ENCODE measurements at places on chromosomes 1 and 21. TPM values are rescaled to one million over a fixed set of nuclear protein-coding genes. Genes with fewer than 3 reads are reported as not detected.
A peak's percentile ranks its signal among the peaks of the same experiment; 100 is the strongest.

The ZBTB8B gene
- total RNA-seq: 0.03 TPM

The SLFNL1 gene
- total RNA-seq: 0.24 TPM

The DPM3 gene
- 53.1 TPM for total RNA-seq

DNA sequence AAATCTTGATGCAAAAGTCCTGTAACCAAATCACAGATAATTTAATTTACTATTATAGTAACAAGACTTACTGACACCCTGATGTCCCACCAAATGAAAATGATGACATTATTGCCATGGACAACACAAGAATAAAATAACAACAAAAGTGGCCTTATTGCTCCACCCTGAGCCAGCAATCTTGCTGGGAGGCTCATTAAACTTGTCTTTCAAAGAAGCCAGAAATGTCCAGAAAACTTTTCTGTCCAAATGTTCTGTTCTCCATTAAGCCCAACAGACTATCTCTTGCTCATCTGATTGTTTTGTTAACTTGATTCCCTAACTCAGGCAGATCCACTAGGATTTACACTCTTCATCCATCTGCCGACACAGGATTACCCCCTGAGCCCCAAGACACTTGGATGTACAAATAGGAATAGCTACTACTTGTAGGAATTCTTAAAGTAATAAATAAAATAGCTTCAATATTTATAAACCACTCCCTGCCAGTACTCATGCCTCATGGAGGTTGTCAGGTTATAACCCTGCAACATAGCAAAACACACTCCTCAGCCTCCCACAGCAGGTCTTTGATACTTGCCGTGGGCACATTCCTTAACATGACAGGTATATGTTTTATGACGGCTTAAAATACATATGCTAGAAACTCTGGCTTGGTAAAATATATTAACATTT, 84.9 kb downstream of the PTPN14 start:
- H3K4me1 ChIP-seq: no peaks in the 10 kb centered on the region
- no peak overlapping the region for H3K27ac ChIP-seq
- H3K27me3 ChIP-seq: no peaks in the 10 kb centered on the region
- no peak overlapping the region for H3K4me3 ChIP-seq
- no peaks in the 10 kb centered on the region for H3K36me3 ChIP-seq
- no peak for DNase-seq

- H3K27me3 ChIP-seq: no peaks in the 10 kb centered on the region
- no peak overlapping the region for H3K4me3 ChIP-seq
- H3K27ac ChIP-seq: no peak overlapping the region
- H3K36me3 ChIP-seq: no peaks in the 10 kb centered on the region
Observed at GRCh38 chr1:233664253-233664652, 50.3 kb downstream of the KCNK1 start.

DNA sequence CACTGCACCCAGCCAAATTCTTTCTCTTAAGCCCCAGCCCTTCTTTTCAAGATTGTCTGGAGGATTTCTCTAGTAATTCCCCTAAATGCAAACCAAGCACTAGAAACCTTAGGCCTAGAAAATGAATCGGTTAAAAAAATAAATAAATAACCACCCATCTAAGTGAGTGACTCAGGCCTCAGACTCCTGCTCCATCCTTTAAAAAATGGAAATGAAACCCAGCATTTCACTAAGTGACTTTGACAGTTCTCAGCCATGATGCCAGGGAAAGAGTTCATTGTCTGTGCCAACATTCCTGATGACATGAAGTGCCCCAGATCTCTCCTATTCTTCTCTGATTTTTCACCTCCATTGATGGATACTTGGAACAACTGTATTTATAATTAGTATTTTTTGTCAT, 415.2 kb upstream of the DAB1 start:
- DNase-seq: no peak
- no peaks in the 10 kb centered on the region for H3K27me3 ChIP-seq
- H3K36me3 ChIP-seq: no peaks in the 10 kb centered on the region
- H3K27ac ChIP-seq: no peak overlapping the region
- H3K4me3 ChIP-seq: no peak overlapping the region

- H3K27me3 ChIP-seq: no peaks in the 10 kb centered on the region
- H3K4me1 ChIP-seq: no peaks in the 10 kb centered on the region
- H3K4me3 ChIP-seq: no peak overlapping the region
- peaks cover 12% of the 10 kb centered on the region for H3K36me3 ChIP-seq
Observed at GRCh38 chr1:12031039-12031980, 12.0 kb downstream of the MIIP start.

DNA sequence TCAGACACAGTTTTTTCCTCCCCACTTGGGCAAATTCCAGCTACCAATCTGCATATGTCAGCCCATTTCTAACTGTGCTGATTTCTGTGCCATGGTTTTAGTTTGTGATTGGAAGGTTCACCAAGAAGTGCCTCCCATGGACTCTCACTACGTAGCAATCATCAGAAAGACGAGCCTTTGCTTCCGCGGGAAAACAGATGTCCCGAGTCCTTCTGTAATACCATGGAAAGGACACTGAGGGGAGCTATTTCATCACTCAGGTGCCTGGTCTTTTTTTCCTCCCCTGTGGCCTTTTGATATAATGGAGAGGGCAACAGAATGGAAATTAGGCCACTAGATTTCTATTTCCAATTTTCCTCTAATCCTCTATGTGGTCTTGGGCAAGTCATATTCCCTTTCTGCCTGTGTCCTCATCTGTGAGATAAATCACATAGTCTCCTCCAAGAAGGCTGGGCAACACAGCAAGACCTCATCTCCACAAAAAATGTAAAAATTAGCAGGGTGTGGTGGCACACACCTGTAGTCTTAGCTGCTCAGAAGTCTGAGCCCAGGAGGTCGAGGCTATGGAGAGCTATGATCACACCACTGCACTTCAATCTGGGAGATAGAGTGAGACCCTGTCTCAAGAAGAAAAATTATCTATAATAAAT, 24.8 kb downstream of the LEMD1 start:
- no peak overlapping the region for H3K4me3 ChIP-seq
- H3K27me3 ChIP-seq: no peaks in the 10 kb centered on the region
- no peaks in the 10 kb centered on the region for H3K36me3 ChIP-seq
- DNase-seq: peak; percentile 8
- no peak overlapping the region for H3K27ac ChIP-seq
- no peaks in the 10 kb centered on the region for H3K4me1 ChIP-seq

GRCh38 chr1:20487236-20487590, 1.2 kb upstream of the CAMK2N1 start:
- no peaks in the 10 kb centered on the region for H3K4me1 ChIP-seq
- no peak for DNase-seq
- H3K36me3 ChIP-seq: no peaks in the 10 kb centered on the region
- H3K27me3 ChIP-seq: peaks cover 8% of the 10 kb centered on the region

DNA sequence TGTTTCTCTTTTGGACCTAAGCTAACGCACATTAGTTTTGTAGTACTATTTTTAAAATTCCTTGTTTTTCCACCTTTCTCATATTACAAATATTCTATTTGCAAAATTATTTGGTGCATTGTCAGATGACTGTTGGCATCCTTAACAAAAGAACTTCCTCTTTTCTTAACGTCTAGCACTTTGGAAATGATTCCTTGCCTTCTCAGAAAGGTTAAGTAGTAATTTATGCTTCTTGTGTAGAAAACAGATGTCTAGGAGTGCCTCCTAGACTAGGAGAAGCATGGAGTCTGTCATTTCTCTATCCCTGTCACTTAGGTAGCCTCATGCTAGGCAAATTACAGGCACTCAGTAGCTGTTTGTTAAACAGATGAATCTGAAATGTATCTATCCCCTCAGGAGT, 64.4 kb downstream of the HSPA13 start:
- no peak for DNase-seq
- H3K4me3 ChIP-seq: no peak overlapping the region
- H3K36me3 ChIP-seq: no peaks in the 10 kb centered on the region
- no peak overlapping the region for H3K27ac ChIP-seq
- H3K4me1 ChIP-seq: no peaks in the 10 kb centered on the region
